ENCODE measurements at places on chromosomes 16 and 17.

- DNase-seq: no peak
Observed at GRCh38 chr17:40663252-40663651, 1.7 kb downstream of the KRT222 start.

DNA sequence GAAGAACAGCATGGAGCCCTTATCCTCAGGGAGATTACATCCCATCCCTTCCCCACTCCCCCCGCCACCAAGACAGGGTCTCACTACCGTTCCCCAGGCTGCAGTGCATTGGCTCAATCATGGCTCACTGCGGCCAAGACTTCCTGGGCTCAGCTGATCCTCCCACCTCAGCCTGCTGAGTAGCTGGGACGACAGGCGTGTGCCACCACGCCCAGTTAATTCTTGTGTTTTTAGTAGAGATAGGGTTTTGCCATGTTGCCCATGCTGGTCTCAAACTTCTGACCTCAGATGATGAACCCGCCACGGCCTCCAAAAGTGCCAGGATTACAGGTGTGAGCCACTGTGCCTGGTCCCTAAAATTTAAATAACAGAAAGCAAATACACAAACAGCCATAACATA is 48.8 kb downstream of the STH start:
- no peak for DNase-seq

- DNase-seq: no peak
Observed at GRCh38 chr17:76369804-76370203, 14.6 kb upstream of the SPHK1 start.

DNA sequence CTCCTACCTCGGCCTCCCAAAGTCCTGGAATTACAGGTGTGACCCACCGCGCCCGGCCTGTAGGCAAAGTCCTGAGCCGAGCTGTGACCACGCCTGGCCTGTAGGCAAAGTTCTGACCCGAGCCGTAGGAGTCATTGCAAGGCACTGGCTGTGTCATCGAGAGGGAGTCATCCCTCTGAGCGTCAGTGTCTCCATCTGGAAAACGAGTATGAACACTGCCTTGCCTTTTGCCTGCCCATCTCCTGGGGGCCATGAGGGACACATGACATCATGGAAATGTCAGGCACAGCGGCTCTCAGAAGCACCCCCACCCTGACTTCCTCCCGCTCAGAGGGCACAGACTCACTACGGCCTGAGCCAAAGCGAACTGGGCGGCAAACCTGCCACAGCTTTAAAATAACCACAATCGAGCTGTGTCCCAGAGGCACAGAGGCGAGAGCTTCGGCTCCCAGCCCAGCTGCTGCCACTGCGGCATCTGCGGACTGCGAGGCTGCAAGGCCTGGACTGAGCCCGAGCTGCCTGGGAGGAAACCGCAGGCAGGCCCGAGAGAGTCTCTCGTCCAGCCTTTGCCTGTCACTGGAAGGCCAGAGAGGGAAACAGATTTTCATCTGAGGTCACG is 50.8 kb downstream of the RPH3AL start:
- no peak for DNase-seq

DNA sequence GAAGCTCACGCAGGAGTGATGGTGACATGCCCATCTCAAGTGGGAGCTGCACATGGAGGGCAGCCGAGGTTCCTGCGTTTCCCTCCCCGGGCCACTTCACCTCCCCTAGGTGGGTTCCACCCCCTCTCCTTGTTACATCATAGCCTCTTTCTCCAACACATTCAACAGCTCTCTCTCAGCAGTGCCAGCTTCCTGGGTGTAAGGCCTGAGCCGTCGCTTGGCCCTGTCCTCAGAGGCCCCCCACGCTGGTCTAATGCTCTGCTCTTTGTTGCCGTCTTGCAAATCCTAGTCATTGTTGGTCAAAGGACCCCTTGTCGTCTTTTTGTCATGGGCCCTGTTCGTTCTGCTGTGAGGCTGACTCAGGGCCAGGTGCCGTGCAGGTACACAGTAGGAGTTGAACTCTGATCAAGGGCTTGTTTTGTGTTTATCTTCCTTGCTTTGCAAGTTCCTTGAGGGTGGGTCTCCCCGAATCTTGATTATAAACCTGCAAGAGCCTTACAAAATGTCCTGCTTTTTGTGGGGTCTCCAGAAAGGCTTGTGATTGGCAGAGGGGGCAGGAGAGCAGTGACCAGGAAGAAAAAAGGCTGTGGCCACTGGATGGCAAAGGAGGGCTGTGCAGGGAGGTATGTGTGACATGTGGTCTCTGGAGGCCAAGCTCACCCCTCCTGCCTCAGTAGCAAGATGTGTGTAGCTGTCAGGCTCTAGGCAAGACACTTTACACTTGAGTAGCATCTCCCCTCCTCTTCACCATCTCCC is 136.6 kb downstream of the CCDC182 start:
- no peak for DNase-seq

- no peak for DNase-seq
Observed at GRCh38 chr17:64037802-64038201, 17.4 kb upstream of the ICAM2 start.

DNA sequence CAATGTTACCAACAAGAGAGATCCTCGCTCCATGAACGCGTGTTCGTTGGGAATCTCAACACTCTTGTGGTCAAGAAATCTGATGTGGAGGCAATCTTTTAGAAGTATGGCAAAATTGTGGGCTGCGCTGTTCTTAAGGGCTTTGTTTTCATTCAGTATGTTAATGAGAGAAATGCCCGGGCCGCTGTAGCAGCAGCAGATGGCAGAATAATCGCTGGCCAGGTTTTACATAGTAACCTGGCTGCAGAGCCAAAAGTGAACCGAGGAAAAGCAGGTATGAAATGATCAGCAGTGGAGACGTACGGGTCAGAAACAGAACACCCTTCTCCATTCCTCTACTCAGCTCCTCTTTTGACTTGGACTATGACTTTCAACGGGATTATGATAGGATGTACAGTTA is 13.3 kb downstream of the SOCS1 start:
- no peak for DNase-seq

- no peak for DNase-seq
Observed at GRCh38 chr17:61524319-61524718, 66.7 kb downstream of the NACA2 start.

- no peak for DNase-seq
Observed at GRCh38 chr17:40168262-40168832, 8.9 kb upstream of the RAPGEFL1 start.

DNA sequence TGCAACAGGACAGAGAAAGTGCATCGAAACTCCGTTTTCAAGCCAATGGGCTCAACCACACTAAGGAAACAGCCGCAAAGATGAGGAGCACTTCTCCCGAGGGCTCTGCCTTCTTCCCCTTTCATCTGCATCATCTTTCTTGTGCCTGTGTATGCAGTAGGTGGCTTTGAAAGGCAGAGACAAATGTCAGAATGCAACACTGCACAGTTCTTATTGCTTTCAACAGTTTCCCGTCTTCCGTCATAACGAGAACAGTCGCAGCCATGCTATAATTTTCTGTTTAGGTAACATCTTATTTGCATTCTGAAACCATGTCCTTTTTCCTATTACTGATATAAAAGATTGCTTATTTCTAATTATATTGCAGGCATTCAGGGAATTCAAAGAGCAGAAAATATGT is 205.2 kb downstream of the SLC39A11 start:
- no peak for DNase-seq

DNA sequence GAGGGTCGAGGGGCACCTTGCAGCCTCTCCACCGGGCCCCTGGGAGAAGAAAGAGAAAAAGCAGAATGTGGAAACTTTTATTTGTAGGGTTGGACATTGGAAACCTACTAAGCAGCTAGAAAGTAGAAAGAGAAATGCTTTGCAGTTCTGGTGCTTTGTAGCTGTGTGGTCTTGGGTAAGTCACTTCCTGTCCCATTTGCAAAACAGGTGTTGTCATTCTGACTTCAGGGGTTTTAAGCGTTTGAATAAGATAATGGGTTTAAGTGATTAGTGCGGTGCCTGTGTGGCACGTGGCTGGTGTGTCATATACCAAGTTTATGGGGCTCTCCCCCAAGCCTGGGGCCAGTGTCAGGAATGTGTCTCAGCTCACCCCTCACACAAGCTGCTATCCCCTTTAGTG is 1.6 kb downstream of the CA4 start:
- DNase-seq: no peak

- no peak for DNase-seq
Observed at GRCh38 chr17:76504117-76504516, 2.9 kb upstream of the RHBDF2 start.

- DNase-seq: no peak
Observed at GRCh38 chr17:81298325-81298990, 3.4 kb upstream of the SLC38A10 start.

GRCh38 chr17:62746941-62747340 is 61.2 kb downstream of the MARCHF10 start:
- no peak for DNase-seq

GRCh38 chr17:13428611-13429042 is 173.1 kb downstream of the HS3ST3A1 start:
- DNase-seq: no peak

- no peak for DNase-seq
Observed at GRCh38 chr16:66677179-66677578, 19.4 kb downstream of the CMTM4 start.

- no peak for DNase-seq
Observed at GRCh38 chr16:56985288-56985961, 3.9 kb upstream of the NLRC5 start.

DNA sequence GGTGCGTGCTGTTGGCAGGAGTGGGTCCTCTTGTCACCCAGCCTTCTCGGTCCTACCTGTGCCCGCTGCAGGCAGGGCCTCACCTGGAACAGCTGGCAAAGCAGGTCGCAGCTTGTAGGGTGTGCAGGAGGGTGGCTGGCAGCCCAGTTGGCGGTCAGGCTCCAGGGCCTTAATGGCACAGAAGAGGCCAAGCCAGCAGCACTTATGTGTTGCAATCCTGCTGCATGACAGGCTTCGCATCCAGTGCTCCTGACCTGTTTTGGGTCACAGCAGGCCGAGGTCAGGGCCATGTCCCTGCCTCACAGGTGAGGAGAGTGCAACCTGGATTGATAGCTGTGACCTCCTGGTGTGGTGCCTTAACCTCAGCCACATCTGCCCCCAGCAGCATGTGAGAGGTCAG is 31.9 kb downstream of the ZC3H18 start:
- DNase-seq: no peak

GRCh38 chr17:82592289-82592766 is 55.9 kb downstream of the WDR45B start:
- DNase-seq: no peak

DNA sequence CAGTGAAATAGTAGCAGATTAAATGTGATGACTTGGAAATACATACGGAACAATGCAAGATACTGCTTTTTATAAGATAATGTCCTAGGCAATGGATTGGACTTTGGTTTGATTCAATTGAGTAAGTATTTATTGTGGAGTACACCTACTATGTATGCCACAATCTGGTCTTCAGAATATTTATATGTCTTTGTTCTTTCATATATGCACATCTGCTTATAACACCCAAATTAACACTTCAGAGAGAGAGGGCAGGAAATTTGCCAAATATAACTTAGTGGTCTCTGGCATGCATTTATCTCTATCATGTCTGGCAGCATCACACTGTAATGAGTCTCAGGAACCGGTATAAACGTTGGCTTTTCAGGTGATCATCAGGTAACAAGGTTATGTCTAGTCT is 16.9 kb downstream of the RPGRIP1L start:
- no peak for DNase-seq

- DNase-seq: no peak
Observed at GRCh38 chr17:57574040-57574513, 171.0 kb downstream of the CCDC182 start.

DNA sequence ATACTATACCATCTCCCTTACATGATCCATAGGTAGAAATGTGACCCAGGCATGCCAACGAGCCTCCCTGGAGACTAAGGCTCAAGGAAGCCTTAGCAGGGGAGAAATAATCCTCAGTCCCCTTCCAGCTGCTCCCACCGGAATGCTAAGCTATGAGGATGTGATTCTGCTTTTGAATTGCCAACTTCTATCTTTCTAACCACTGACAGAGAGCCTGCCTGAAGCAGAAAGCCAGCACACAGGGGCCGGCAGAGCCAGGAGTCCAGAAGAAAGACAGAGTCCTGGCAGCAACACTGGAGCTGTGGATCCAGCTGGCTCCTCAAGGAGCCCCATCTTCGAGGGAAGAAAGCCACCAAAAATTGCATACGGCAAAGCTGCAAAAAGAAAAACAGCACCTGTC is 579.6 kb upstream of the CDH5 start:
- no peak for DNase-seq

- no peak for DNase-seq
Observed at GRCh38 chr16:50296807-50297206, 30.5 kb downstream of the ADCY7 start.

- DNase-seq: no peak
Observed at GRCh38 chr16:15716694-15717447, 66.8 kb downstream of the NDE1 start.

- DNase-seq: no peak
Observed at GRCh38 chr17:10114931-10115535, 83.4 kb downstream of the GAS7 start.

DNA sequence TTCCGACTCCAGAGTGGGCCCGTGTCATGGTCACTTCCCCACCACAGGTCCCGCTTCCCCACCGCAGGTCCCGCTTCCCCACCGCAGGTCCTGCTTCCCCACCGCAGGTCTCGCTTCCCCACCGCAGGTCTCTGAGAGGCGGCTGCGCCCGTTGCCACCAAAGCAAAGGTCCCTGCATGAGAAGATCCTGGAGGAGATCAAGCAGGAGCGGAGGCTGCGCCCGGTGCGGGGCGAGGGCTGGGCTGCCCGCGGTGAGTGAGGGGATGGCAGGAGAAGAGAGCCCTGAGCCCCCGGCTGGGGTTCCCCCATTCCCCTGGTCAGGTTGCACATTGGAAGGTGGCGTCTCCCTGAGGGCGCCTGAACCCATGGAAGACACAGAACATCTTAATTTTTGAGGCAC is 17.4 kb upstream of the TCF25 start:
- DNase-seq: no peak

GRCh38 chr16:86476956-86477534 is 33.3 kb upstream of the FOXF1 start:
- DNase-seq: no peak

DNA sequence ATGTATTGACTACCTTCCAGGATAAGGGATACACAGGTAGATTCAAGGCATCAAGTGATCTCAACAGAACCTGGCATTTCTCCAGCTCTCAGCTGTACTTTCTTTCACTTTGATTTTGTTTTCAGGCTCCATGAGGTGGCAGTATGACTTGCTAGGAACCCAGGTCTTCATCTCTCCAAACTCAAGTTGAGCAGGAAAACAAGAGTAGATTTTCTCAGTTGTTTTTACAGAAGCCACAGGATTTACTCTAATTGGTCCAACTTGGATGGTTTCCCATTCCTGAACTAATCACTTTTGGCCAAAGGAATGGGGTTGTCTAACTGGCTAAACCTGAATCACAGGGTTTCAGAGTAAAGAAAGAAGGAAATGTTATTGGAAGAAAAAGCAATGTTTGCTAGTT is 146.6 kb downstream of the TRIM37 start:
- no peak for DNase-seq

GRCh38 chr16:50006964-50007363 is 18.1 kb upstream of the CNEP1R1 start:
- no peak for DNase-seq

DNA sequence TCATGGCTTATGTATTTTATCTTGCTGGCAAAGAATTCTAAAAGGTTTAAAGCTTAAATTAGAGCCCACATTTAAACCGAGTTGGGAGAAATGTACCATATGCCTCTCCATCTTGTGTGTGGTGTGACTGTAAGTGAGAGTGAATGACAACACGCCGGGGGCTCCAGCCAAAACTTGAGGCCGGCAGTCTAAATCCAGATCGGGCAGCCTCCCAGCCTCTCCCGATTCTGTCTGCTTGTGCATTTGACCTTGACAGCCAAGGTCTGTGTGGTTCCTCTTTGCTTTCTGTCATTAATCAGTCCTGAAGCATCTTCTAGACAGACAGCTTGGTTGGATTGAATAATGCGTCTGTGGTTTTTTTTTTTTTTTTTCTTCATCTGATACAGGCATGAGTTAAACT is 1093.2 kb upstream of the EEF2KMT start:
- no peak for DNase-seq

GRCh38 chr17:17141860-17142552 is 64.1 kb downstream of the PLD6 start:
- DNase-seq: no peak

Measured in left renal cortex interstitium (tissue), 4 donors.